Cortex of kidney (tissue), 1 donor: ENCODE measurements at places on chromosomes 12 and 14.

DNA sequence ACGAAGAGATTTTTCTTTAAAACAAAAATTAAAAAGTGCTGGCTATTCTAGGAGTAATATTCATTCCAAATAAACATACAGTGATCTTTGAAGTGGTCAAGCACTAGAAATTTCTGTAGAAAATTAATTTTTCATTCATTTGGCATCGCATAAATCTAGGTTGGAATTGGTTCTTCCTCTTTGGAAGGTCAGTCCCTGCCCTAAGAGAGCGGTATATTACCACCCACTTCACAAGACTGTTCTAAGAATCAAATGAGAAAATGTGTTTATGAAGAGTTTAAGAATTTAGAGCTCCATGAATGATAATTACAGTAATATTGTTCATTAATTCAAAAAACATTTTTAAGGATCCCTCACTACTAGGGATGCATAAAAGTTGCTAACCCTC is 444 bp upstream of the GEMIN2 start:
- no peak for DNase-seq

DNA sequence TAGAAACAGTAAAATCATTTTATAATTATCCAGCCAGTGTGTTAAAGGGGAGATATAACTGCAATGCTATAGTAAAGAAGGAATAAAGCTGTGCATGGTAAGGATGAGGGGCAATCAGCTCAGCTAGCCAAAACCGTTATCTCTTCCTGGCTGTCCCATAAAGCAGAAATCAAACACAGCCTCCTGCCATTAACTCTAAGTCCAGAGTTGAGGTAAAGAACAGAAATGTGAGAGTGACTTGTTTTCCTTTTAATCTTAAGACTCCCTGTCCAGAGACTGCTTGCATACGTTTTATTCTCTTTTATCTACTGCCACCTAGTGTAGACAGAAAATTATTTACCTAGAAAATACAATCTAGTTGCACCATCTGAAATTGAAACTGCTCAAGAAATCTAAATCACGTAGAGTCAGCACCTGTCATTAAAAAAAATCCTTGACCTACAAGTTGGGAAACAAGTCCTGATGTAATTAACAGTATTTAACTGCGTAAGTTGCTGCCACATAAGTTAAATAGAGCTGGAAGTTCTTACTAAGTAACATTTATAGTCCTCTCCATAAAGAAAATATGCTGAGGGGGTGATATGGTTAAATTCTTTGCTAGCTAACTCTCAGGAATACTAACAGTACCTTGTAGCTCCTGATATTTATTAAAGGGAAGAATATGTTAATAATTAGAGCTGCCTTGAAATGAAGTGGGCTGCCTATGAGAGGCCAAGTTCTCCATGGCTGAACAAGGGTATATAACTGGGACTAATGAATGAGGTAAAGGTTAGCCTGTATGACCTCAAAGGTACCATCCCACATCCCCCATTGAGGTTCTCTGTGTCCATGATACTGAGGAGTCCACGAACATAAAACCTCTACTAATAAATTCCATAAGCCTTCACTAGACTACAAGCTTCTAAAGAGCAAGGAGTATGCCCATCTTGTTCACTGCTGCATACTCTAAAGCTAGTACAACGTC is 62.7 kb downstream of the GALNT4 start:
- DNase-seq = no peak

GRCh38 chr12:109270494-109270893 is 38.6 kb downstream of the FOXN4 start:
- DNase-seq = no peak

GRCh38 chr12:49806321-49806813 is 21.8 kb downstream of the NCKAP5L start:
- no peak for DNase-seq

DNA sequence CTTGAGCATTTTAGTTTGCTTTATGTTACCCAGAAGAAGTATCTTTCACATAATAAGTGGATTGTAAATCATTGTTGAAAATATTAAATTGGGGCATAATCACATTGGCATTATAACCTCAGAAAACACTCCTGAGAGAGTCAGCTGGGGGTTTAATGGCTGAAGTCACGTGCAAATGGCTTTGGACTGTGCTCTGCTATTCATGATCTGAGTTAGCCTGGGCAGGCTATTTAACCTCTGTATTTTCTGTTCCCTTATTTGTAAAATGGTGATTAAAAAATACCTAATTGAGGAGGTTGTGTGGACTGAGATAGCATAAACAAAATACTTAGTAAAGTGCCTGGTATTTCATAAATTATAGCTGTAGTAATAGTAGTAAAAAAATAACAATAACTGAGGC is 24.9 kb downstream of the KCNA5 start:
- DNase-seq = no peak

- no peak for DNase-seq
These were observed 19.4 kb downstream of the PPP2R5C start for GRCh38 chr14:101780887-101781239.

DNA sequence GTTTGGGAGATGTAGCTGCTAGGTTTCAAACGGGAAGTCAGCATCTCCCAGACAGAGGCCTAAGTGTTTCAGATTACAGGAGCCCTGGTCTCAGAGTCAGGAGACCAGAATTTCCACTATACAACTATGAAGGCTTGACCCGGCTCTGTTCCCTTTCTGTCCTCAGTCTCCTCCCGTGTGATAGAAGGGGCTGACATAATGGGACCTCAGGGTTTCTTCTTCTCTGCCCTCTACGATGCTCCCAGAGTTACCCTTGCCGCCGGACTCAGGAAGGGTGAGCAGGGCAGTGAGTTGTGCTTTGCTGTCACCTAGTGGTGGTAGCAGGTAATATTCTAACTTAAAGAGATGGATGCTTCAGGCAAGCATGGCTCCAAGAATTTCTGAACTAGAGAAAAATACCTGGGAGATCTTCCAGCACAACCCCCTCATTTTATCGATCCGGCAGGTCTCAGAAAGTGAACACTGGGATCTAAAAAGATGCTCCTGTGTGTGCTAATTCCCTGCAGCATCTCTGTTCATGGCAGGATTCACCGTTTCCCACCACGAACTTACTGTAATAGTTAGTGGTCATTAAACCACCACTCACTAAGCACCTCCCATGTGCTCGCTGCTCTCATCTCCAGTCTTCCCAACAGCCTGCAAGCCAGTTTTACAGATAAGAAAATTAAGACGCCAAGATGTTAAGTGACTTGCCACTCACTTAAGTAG is 84.4 kb downstream of the VWF start:
- no peak for DNase-seq

- DNase-seq = no peak
These were observed 18.2 kb downstream of the IFNG-AS1 start for GRCh38 chr12:68007466-68007865.

- DNase-seq = no peak
These were observed 130.2 kb downstream of the SLC38A6 start for GRCh38 chr14:61111209-61111665.

GRCh38 chr14:89690139-89690538 is 264.4 kb downstream of the EFCAB11 start:
- no peak for DNase-seq

GRCh38 chr12:42757624-42758119 is 168.1 kb upstream of the PRICKLE1 start:
- DNase-seq = no peak

- DNase-seq = no peak
These were observed 163.7 kb downstream of the MYRFL start for GRCh38 chr12:69988481-69989321.

- DNase-seq = no peak
These were observed 259.9 kb upstream of the GARIN6 start for GRCh38 chr12:99387661-99388060.

DNA sequence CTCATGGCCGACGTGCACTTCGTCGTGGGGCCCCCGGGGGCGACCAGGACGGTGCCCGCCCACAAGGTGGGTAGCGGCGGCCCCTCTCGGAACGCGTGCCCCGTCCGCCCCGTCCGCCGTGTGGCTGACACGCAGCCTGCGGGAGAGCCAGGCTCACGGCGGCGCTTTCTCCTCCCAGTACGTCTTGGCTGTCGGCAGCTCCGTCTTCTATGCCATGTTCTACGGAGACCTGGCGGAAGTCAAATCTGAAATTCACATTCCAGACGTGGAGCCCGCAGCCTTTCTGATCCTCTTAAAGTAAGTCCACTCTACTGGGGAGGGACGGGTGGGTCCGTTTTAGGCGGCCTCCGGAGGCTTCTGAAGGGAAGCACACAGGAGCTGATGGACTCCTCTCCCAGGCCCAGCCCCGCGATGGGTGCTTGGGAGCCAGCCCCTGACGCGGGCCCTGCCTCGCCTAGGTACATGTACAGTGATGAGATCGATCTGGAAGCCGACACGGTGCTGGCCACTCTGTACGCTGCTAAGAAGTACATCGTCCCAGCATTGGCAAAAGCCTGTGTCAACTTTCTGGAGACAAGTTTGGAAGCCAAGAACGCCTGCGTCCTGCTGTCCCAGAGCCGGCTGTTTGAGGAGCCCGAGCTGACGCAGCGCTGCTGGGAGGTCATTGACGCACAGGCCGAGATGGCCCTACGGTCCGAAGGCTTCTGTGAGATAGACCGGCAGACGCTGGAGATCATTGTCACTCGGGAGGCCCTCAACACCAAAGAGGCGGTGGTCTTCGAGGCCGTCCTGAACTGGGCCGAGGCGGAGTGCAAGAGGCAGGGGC is 1.1 kb downstream of the BTBD6 start:
- no peak for DNase-seq

GRCh38 chr12:94183708-94184379 is 35.5 kb downstream of the PLXNC1 start:
- DNase-seq = no peak

DNA sequence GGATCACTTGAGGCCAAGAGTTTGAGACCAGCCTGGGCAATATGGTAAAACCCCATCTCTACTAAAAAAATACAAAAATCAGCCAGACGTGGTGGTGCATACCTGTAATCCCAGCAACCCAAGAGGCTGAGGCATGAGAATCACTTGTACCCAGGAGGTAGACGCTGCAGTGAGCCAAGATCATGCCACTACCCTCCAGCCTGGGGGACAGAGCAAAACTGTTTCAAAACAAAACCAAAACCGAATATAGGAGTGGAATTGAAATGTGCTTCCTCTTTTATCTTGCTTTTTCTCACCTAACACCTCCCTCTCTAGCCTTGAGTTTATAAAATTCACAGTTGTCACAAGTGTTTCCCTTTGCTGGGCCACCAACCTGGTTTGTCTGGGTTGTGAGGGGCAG is 181.9 kb downstream of the PAH start:
- DNase-seq = no peak

DNA sequence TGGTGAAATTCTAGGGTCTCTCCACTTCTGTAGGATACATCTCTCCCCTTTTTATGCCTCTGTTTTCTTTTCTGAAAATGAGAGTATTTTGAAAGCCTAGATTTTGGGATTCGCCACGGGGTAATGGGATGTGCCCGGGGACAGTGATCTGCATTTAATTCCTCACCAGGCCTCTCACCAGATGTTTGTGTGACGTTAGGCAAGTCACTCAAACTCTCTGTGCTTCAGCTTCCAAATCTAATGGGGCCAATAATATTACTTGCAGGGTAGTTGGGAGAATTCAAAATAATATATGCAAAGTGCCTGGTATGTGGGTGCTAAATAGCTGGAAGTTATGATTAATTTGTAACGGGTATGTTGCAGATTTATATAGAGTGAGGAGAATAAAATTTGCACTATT is 78.8 kb downstream of the C12orf75 start:
- no peak for DNase-seq

DNA sequence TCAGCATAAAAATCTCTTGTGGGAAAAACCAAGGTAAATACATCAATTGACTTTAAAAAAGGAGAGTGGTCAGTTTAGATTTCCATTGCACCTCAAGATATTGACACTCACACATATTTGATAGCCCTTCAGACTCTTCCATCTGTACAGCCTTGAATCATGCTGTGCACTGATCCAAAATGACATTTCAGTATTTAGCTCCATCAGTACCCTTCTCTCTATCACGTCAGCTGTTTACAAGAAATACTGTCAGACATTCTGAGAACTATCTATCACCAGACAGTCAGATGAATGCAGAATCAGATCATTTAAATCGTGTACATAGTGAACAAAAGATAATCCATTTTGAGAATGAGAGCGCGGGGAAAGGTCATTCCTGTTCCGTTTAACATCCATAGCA is 511.9 kb downstream of the RPL10L start:
- DNase-seq = no peak

GRCh38 chr14:104169005-104169698 is 30.8 kb downstream of the KIF26A start:
- DNase-seq = no peak

- DNase-seq = no peak
These were observed 723 bp downstream of the KIF21A start for GRCh38 chr12:39441963-39442830.

- no peak for DNase-seq
These were observed 597.7 kb downstream of the DIO2 start for GRCh38 chr14:79613625-79614024.

- DNase-seq = no peak
These were observed 977.9 kb downstream of the TMTC2 start for GRCh38 chr12:83664650-83665049.

DNA sequence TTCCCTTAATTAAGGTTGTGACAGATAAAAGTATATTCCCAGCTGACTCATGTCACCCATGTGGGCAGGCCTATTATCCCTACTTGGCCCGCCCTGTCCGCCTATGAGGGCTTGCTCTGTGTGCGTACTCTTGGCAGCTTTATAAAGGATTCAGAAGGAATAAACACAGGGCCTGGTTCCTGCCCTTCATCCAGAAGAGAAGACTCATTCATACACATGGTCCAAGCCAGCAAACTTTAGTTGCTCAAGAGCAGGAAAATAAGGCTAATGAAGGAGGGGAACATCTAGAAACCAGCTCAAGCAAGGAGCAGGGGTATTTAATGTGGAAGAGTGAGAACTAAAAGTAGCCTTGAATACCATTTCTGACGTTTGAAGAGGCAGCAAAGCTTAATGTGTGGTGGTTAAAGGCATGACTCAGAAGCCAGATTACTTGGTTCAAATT is 141.9 kb downstream of the CRADD start:
- no peak for DNase-seq

DNA sequence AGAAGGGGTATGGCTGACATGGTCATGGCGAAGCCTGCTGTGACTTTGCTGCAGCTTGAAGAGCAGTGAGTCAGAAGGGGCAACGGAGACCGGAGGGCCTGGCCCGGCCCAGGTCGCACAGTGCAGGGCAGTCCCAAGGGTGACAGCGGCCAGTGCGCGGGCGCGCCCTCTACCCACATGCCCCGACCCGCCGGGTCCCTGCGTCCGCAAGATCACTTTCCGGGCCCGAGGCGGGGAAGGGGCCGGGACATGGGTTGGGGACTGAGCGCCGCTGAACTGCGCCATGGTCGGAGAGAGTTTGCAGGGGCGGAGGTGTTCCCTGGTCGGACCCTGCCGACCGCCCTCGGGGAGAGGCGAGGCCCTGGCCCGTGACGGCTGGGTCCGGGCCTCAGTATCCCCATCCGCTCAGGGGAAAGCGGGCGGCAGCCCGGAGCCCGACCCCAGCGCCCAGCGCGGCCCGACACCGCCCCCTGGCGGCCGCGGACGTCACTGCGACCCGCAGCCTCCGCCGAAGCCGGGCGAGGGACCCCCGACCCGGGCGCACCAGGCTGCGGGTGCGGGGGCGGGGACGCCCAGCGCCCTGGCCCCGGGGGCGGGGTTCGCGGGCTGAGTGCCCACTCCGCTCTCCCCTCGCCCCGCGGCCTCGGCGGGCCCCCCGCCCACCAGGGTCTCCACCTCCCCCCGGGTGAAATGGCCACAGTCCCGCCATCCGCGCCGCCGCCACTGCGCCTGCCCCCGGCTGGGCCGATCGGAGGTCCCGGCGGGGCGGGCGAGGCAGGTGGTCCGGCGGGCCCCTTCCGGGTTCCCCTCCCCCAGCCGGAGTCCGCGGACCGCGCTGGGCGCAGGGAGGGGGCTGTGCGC is 7.2 kb upstream of the ANKRD9 start:
- no peak for DNase-seq
